ENCODE measurements at places on chromosomes 16 and 17.

DNA sequence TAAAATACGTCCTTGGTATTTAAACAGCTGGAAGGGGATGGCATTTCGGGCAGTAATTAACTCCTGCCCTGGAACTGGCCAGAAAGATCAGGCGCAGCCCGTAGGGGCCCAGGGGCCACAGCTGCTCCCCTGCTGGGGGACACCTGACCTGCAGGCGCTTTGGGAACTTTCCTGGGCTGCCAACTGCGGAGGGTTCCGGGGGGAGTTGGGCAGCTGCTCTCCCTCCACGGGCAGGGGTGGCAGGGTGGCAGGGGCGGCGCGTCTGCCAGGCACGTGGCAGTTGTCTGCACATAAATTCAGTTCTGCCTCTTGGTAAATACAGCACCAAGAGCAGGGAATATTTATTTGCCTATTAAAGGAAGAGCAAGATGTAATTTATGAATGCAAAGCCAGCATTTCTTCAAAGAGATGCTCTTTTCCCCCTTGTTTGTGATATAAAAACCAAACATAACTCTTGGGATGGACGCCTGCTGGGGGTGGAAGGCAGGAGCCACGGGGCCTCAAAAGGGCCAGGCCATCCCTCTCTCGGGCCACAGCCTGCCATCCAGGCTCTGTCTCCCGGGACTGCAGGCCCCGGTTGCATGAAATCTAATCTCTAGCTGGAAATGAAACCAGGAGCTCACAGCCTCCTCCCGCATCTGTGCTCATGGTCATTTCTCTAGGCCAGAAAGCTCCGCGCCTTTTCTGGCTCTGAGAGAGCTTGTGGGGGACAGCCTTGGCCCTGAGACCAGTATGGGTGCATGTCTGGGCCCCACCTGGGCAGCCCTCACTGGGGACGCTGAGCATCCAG lies 29.9 kb upstream of the CHMP6 start:
- DNase-seq: no peak

DNA sequence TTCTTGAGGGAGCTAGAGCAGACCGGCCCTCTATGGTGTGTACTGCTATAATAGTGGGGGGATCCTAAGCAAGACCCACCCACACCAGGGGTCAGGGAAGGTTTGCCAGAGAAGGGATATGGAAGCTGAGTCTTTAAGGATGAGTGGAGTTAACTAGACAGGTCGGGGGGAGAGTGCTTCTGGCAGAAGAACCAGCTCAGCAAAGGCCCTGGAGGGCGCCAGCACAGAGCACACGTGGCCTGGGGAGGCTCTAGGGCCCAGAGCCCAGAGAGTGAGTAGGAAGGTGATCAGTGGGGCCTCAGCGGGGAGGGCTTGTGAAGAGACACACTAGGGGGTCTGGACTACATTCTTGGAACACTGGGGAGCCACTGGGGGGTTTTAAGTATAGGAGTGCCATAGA lies 21.1 kb downstream of the NGFR start:
- DNase-seq: no peak

DNA sequence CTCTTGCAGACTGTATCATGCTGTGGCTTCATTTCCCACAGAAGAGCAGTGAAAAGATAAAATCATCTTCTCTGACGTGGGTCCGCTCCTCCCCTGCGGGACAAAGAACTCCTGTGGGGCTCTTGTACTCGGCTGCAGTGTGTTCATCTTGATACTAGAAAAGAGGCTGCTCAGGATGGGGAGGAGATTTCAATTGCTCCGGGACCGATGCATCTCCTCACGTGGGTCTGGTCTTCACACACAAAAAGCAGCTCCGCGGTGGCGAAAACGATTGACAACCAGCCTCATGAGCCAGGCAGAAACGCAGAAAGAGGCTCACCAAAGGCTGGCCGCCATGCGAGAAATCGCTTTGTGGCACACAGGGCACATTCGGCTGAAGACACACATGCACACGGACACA lies 14.4 kb upstream of the KCNJ18 start:
- no peak for DNase-seq

- DNase-seq: no peak
Measured at GRCh38 chr16:68784226-68784625, 47.1 kb downstream of the CDH1 start.

DNA sequence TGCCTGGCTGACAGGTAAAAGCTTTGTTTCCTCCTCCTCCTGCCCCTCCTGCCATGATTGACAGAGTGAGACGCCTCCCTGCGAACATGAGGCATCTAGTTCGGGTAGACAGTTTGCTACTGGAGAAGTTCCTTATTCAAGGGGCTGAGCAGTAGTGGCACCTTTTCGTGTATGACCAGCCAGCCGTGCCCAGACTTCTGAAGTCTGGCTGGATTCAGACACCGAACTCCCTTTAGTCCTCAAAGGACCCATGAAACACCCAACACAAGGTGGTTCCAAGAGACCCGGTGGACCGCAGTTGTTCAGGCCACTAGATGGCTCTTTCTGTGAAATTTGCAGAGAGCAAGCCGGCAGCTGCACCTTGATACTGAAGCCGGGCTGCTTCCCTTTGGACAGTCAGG lies 192.8 kb downstream of the XYLT1 start:
- DNase-seq: peak; percentile 61

GRCh38 chr16:86524029-86524428 lies 13.7 kb downstream of the FOXF1 start:
- no peak for DNase-seq

GRCh38 chr17:61955619-61956018 lies 27.8 kb upstream of the INTS2 start:
- DNase-seq: no peak

- DNase-seq: no peak
Measured at GRCh38 chr17:40497695-40498094, 3.7 kb downstream of the TNS4 start.

- DNase-seq: peak; percentile 86
Measured at GRCh38 chr17:4583782-4584100, 588 bp upstream of the SMTNL2 start.

DNA sequence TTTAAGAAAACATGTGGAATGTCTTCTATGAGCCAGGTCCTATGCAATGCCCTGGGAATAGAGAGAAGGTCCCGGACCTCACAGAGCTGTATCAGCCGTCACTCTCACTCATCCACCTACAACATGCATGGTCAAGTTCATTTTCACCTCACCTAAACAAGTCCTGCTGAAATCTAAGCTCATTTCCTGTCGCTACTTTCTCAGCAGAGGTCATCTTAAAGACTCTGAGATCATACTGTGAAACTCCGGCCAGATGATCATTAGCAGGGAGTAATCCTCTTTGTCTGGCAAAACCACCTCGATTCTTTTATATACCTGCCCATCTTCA lies 66.2 kb upstream of the LYRM9 start:
- no peak for DNase-seq

DNA sequence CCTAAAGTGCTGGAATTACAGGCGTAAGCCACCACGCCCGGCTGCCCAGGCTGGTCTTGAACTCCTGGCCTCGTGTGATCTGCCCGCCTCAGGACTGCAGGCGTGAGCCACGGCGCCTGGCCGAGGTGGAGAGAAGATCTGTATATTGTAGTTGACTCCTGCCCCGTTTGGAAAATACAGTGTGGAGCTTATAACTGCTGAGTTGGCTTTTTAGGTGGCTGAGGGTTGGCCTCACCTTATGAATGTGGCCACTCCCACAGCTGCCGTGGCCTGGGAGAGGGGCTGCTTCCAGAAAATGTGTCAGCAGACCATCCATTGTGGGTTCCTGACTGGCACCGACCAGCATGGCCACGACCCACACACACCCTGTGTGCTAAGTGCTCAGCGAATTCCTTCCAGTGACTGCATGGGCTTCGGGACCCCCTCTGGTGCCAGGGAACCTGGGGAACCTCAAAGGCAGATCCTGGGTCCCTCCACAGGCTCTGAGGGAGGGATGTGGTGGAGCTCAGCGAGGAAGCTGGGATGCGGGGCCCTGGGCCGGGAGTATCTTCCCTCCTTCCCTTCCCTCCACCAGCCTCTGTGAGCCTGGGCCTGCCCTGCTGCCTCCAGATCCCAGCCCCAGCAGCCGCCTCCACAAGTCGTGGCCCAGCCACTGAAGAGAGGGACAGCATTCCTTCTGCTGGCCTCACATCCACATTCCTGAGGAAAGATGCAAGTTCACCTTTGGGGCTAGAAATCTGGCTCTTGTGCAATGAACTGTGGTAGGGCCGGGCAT lies 10.9 kb upstream of the RAB11FIP3 start:
- DNase-seq: no peak

DNA sequence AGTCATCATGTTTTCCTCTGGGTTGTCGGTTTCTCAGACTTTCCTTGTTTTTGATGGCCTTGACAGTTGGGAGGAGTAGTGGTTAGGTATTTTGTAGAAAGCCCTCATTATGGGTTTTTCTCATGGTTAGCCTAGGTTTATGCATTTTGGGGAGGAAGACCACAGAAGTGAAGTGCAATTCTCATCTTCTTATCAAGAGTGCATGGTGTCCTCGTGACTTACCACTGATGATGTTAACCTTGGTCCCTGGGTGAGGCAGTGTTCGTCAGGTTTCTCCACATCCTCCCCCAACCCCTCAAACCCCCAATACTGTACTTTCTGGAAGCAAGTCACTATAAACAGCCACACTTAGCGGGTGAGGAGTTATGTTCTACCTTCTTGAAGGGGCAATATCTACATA lies 42.3 kb downstream of the BPTF start:
- no peak for DNase-seq

GRCh38 chr17:73595479-73595878 lies 48.8 kb downstream of the SDK2 start:
- DNase-seq: peak; percentile 35

Measured in hepatocyte (in vitro differentiated cells).